ENCODE measurements at places on chromosomes 12 and 14.

GRCh38 chr12:43852744-43853143, 16.9 kb downstream of the TMEM117 start:
- H3K4me1 ChIP-seq: peaks cover 1% of the 10 kb centered on the region
- H3K36me3 ChIP-seq: no peaks in the 10 kb centered on the region
- no peaks in the 10 kb centered on the region for H3K27me3 ChIP-seq
- no peak for DNase-seq

- no peak overlapping the region for H3K4me3 ChIP-seq
- DNase-seq: no peak
- H3K36me3 ChIP-seq: no peaks in the 10 kb centered on the region
- no peaks in the 10 kb centered on the region for H3K27me3 ChIP-seq
- H3K27ac ChIP-seq: no peak overlapping the region
Measured at GRCh38 chr12:104929977-104930376, 28.1 kb downstream of the SLC41A2 start.

- no peak overlapping the region for H3K27ac ChIP-seq
- no peak for DNase-seq
- no peaks in the 10 kb centered on the region for H3K27me3 ChIP-seq
- H3K4me1 ChIP-seq: peaks cover 6% of the 10 kb centered on the region
- H3K36me3 ChIP-seq: peaks cover 6% of the 10 kb centered on the region
- no peak overlapping the region for H3K4me3 ChIP-seq
Measured at GRCh38 chr14:49988080-49988990, 95.5 kb downstream of the ARF6 start.

DNA sequence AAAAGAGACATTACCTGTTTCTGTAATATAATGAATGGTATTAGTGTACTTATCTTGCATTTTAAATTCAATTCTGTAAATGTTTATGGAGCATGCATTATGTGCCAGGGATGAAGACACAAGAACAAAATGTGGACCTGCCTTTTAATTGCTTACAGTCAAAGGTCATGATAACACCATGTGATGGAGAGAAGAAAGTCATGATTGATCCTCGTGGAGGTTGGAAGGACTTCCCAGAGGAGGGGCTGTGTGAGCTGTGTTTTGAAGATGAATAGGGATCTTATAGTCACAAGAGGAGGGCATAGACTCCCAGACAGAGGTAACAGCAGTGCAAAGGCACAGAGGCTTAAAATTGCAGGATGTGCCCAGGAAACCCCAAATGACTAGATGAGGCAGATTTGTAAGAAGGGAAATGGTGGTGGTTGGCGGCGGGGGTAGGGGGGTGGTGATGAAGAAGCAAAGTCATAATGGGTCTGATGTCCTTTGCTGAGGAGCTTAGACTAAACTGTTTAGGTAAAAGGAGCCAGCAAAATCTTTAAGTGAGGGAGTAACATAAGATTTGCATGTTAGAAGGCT, 151.5 kb downstream of the PRKCH start:
- peak overlapping the region; percentile 81 for H3K4me3 ChIP-seq
- H3K27ac ChIP-seq: peak overlapping the region; percentile 98
- H3K4me1 ChIP-seq: peaks cover 87% of the 10 kb centered on the region
- no peak for DNase-seq

- H3K27ac ChIP-seq: peak overlapping the region; percentile 50
- no peaks in the 10 kb centered on the region for H3K27me3 ChIP-seq
- peaks cover 1% of the 10 kb centered on the region for H3K36me3 ChIP-seq
- H3K4me3 ChIP-seq: no peak overlapping the region
- H3K4me1 ChIP-seq: peaks cover 14% of the 10 kb centered on the region
Measured at GRCh38 chr12:24997496-24997895, 48.6 kb upstream of the BCAT1 start.

DNA sequence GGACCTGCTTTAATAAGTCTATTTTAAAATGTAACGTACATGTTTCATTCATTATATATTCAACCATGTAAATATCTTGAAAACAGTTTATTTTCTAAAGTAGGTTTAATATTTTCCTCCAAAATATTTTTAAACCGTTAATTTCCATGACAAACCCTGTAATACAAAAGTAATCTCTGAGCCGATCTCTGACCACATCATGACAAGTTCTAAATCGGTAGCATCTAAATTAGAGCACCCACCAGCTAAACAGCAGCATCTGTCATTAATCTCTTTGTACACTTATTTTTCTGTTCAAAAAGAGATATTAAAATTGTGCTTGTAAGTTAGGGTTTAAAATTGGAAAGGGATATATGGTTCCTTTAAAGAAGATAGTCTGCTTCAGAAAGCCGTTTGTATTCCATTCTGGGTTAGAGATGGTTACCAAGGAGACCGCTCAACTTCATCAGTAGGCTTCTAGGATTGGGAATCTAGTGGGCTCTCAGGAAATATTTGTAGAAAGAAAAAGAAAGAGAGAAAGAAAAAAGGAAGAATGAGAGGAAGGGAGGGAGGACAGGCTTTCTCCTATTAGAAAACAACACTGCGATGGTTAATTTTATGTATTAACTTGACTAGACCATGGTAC, 232.5 kb upstream of the FOXN3 start:
- no peak for DNase-seq
- H3K27ac ChIP-seq: no peak overlapping the region
- H3K4me3 ChIP-seq: no peak overlapping the region
- peaks cover 4% of the 10 kb centered on the region for H3K4me1 ChIP-seq
- H3K27me3 ChIP-seq: no peaks in the 10 kb centered on the region

GRCh38 chr12:6382371-6382770, 1.6 kb upstream of the LTBR start:
- H3K36me3 ChIP-seq: peaks cover 2% of the 10 kb centered on the region
- no peak overlapping the region for H3K4me3 ChIP-seq
- peaks cover 52% of the 10 kb centered on the region for H3K27me3 ChIP-seq
- no peak overlapping the region for H3K27ac ChIP-seq
- DNase-seq: no peak
- H3K4me1 ChIP-seq: peaks cover 7% of the 10 kb centered on the region

DNA sequence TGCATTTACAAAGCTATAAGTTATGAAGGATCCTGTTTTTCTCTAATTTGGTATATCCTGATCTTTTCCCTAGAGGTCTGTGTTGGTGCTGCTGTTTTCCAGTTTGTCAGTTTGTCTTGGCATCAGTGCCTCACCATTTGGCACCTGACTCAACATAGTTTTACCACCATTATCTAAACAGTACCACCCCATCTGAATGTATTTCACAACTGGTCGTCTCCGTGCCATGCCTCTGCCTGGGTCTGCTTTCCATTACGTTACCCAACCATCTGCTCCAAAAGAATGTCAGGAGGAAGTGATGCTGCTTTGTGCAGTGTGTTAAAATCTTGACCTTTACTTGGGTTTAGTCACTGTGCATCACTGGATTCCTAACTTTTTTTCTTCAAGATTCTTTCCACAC, 129.3 kb upstream of the RASSF8 start:
- DNase-seq: no peak
- H3K27me3 ChIP-seq: no peaks in the 10 kb centered on the region
- no peaks in the 10 kb centered on the region for H3K4me1 ChIP-seq
- H3K4me3 ChIP-seq: no peak overlapping the region
- no peaks in the 10 kb centered on the region for H3K36me3 ChIP-seq

GRCh38 chr14:61269321-61270083, 11.6 kb downstream of the TMEM30B start:
- H3K27me3 ChIP-seq: peaks cover 65% of the 10 kb centered on the region
- H3K4me1 ChIP-seq: no peaks in the 10 kb centered on the region
- peak overlapping the region; percentile 28 for H3K4me3 ChIP-seq
- H3K27ac ChIP-seq: no peak overlapping the region
- peak; percentile 64 for DNase-seq
- peaks cover 2% of the 10 kb centered on the region for H3K36me3 ChIP-seq

- H3K36me3 ChIP-seq: peaks cover 2% of the 10 kb centered on the region
- H3K27ac ChIP-seq: no peak overlapping the region
- peaks cover 14% of the 10 kb centered on the region for H3K4me1 ChIP-seq
- H3K27me3 ChIP-seq: no peaks in the 10 kb centered on the region
- DNase-seq: no peak
Measured at GRCh38 chr14:68380329-68380741, 412.5 kb downstream of the ZFP36L1 start.

DNA sequence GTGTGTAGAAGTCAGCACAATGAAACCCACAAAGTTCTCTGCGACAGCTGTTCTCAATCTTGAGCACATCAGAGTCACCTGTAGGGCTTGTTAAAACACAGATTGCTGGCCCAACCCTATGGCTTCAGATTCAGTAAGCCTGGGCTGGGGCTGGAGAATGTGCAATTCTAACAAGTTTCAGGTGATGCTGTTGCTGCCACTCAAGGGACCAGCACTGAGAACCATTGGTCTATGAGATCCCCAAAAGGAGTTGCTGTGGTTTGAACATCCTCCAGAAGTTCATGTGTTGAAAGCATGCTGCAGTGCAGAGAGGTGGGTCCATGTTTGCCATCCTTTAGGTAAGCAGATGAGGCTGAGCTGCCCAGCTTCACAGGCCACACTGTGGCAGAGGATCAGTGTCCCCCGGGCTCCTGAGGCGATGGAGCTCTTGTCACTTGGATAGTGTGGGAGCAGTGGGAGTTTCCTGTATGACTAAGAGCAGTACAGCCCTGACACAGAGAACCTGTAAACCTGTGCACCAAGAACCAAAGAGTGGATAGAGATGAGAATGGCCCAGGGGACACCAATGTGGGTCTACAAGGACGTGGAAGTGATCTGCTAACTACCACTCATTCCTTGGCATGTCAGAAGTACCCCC, 8.0 kb upstream of the RTRAF start:
- no peak for DNase-seq
- no peak overlapping the region for H3K4me3 ChIP-seq
- H3K36me3 ChIP-seq: peaks cover 2% of the 10 kb centered on the region

- H3K36me3 ChIP-seq: no peaks in the 10 kb centered on the region
- no peaks in the 10 kb centered on the region for H3K27me3 ChIP-seq
Measured at GRCh38 chr12:96424601-96425000, 24.4 kb upstream of the CDK17 start.

- no peaks in the 10 kb centered on the region for H3K27me3 ChIP-seq
- H3K36me3 ChIP-seq: peaks cover 4% of the 10 kb centered on the region
Measured at GRCh38 chr12:49624921-49625577, 1.7 kb downstream of the PRPF40B start.

- H3K4me3 ChIP-seq: no peak overlapping the region
- H3K4me1 ChIP-seq: no peaks in the 10 kb centered on the region
- peaks cover 3% of the 10 kb centered on the region for H3K36me3 ChIP-seq
Measured at GRCh38 chr12:66379616-66380015, 77.3 kb downstream of the HELB start.

GRCh38 chr12:60120199-60120598, 524.4 kb downstream of the SLC16A7 start:
- no peak overlapping the region for H3K4me3 ChIP-seq
- H3K4me1 ChIP-seq: no peaks in the 10 kb centered on the region
- no peaks in the 10 kb centered on the region for H3K27me3 ChIP-seq
- H3K36me3 ChIP-seq: no peaks in the 10 kb centered on the region
- no peak overlapping the region for H3K27ac ChIP-seq
- no peak for DNase-seq

DNA sequence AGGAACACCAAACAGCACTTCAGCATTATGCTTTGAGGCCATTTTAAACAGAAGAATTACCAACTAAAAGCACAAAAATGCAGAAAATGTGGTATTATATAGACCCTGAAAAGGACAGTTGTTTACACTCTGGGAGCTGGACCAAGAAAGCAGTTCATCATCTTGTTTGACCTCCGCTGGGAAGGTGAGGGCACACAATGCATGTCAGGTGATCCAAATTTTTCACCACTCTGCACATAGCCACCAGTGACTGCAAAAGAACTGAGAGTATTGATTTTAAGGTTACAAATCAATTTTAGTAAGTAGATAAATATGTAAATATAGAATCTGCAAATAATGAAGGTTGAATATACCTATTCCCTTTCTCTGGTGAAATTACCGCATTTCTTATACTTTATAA, 119.6 kb downstream of the SLC16A7 start:
- peaks cover 2% of the 10 kb centered on the region for H3K36me3 ChIP-seq
- H3K27ac ChIP-seq: no peak overlapping the region
- no peaks in the 10 kb centered on the region for H3K27me3 ChIP-seq
- no peak for DNase-seq
- H3K4me3 ChIP-seq: no peak overlapping the region

GRCh38 chr14:89619596-89619995, 202.6 kb upstream of the FOXN3 start:
- peaks cover 68% of the 10 kb centered on the region for H3K4me1 ChIP-seq
- DNase-seq: no peak
- no peaks in the 10 kb centered on the region for H3K27me3 ChIP-seq
- peak overlapping the region; percentile 91 for H3K27ac ChIP-seq
- H3K4me3 ChIP-seq: peak overlapping the region; percentile 92

- H3K4me3 ChIP-seq: no peak overlapping the region
- DNase-seq: no peak
- no peaks in the 10 kb centered on the region for H3K4me1 ChIP-seq
- no peaks in the 10 kb centered on the region for H3K36me3 ChIP-seq
Measured at GRCh38 chr12:65881965-65882413, 57.7 kb downstream of the HMGA2 start.

DNA sequence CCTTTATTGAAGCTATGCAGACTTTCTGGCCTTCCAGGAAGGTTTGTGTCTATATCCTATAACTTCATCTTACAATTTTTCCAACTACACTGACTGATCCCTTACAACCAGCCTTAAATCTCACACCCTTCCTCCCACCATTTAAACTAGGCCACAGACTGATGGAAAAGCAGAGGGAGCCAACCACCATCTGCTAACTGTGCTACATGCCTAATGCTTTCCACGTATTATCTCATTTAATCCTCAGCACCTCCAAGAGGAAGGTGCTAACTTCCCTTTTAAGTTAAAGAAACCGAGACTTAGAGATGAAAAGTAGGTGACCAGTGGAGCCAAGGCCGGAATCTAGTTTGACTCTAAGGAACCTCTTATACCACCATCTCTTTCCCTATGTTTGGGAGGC, 22.7 kb upstream of the BLTP3B start:
- no peaks in the 10 kb centered on the region for H3K27me3 ChIP-seq
- peaks cover 4% of the 10 kb centered on the region for H3K36me3 ChIP-seq
- H3K4me1 ChIP-seq: peaks cover 9% of the 10 kb centered on the region

DNA sequence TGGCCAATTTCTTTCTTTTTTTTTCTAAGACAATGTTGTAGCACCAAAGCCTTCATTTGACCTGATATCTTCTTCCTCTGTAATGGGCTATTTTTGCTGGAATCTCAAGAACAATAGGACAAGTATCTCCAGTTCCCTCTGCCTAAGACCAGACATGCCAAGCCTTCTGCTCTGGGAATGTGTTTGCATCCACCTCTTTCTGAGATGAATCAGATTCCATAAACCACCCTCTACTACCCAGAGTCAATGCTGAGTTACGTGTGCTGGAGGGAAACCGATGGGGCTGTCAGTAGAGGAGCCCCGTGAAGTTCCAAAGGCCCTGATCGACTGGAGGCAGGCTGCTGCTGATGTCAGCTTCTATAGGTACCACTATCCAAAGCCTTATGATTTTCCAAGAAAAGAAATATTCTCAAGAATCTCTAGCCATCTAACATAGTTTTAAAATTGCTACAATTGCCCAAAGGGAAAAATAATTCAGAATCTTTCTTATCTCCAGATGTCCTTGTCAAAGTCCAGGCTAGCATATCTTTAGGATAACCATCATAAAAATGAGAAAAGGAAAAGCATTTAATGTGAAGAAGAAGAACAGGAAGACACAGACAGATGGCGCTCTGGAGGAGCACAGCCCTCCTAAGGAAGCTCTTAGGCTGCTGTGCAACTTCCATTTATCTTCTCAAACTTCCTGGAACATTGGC, 101.9 kb downstream of the SLC8A3 start:
- DNase-seq: no peak
- H3K36me3 ChIP-seq: no peaks in the 10 kb centered on the region
- no peak overlapping the region for H3K4me3 ChIP-seq
- no peaks in the 10 kb centered on the region for H3K4me1 ChIP-seq
- H3K27ac ChIP-seq: no peak overlapping the region
- H3K27me3 ChIP-seq: peaks cover 41% of the 10 kb centered on the region
